ENCODE measurements at places on chromosomes 7 and 10. TPM values are rescaled to one million over a fixed set of nuclear protein-coding genes. Genes with fewer than 3 reads are reported as not detected.

DNA sequence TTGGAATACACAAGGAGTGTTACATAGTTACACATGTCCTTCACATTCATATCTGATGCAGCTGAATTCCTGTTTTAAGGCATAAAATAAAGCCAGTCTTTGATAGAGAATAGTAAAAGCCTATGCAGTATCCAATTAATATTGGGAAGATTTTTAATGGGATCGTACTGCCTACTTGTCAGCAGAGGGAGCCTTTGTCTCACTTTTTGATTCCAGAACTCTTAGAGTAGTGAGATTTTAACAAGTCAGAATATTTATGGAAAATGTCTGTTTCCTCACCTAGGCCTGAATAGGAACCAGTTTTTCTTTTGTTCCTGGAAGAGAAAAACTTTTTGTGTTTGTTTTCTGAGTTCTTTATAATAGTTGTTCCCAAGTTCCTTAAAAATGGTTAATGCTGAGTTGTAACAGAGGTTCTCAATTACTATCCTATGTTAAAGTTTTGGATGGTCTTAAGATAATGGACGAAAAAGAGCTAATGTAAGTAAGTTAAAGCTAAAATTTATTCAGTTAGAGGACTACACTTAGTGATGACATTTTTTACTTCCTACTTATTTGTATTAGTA lies 114.0 kb downstream of the BBS9 start:
- no peak for DNase-seq

- no peak for DNase-seq
Observed at GRCh38 chr7:130329681-130330080, 14.9 kb upstream of the CPA5 start.

The SLK gene
- 16.5 TPM for polyA plus RNA-seq

The PCLO gene
- 2.8 TPM for polyA plus RNA-seq

DNA sequence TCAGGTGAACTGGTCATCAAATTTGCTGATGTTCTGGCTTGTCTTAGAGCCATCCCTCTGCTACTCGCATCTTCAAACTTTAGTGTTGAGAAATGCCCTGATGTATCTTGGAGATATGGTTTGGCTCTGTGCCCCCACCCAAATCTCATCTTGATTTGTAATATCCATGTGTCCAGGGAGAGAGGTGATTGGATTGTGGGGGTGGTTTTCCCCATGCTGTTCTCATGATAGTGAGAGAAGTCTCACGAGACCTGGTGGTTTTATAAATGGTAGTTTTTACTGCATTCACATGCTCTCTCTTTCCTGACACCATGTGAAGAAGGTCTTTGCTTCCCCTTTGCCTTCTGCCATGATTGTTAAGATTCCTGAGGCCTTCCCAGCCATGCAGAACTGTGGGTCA lies 74.0 kb upstream of the AFAP1L2 start:
- DNase-seq, result no peak

DNA sequence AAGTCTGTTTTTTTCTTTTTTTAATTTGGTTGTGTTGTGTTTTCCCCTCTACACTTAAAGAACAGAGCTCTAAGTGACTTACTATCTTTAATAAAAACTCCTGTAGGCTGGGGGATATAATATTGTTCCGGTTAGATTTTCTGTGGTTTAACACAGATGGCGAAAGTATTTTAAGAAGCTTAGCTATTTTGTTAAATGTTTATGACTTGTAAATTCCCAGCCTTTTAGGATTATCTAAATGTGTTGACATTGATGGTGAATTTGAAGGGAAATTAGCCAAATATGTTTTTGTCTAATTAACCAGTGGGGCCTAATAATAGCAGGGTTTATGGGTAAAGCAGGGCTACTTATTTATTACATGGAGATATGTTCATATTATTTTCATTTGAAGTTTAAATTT lies 538.5 kb downstream of the INHBA start:
- DNase-seq, result no peak

DNA sequence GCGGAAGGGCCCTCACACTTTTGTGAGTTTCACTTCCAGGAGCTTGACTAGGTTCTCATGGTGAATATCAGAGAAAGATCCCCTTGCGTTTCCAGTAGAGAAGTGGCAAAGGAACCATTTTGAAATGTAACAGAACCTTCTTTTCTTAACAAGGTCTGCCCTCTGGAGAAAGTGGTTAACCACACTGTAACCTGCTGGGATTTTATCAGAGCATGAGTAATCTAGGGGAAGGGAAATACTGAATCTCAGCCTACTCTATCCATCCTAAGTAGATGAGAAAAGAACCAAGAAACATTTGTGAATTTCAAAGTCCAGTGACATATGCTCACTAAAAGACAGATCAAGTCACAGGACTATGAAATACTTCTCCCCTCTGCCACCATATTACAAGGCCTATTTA lies 235.5 kb downstream of the ZEB1 start:
- DNase-seq, result no peak

DNA sequence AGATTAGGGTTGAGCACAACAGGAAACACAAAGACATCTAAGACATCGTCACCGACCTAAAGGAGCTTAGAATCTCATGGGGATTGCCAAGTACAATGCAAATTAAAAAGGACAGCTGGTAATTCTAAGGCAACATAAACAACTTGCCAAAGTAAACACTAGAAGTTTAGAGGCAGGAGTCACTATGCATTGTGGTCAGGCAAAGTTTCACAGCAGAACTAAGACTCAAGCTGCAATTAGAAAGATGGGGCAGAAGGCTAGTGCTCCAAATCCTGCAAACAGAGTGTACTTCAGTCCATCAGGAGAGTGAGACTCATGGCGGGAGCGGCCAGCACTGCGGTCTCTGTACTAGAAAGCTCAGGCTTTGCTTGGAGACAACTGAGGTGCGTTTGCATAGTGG lies 52.7 kb downstream of the HIPK2 start:
- no peak for DNase-seq

GRCh38 chr10:127176649-127177048 lies 19.7 kb downstream of the INSYN2A start:
- DNase-seq, result no peak

GRCh38 chr7:118109607-118110006 lies 74.4 kb upstream of the LSM8 start:
- DNase-seq, result no peak

- no peak for DNase-seq
Observed at GRCh38 chr7:144632724-144633123, 203.1 kb downstream of the TPK1 start.

The CRPPA gene
- polyA plus RNA-seq, result 1.2 TPM

The PKD2L1 gene
- 0.31 TPM for polyA plus RNA-seq

GRCh38 chr7:103686064-103686463 lies 240.1 kb upstream of the SLC26A5 start:
- no peak for DNase-seq

DNA sequence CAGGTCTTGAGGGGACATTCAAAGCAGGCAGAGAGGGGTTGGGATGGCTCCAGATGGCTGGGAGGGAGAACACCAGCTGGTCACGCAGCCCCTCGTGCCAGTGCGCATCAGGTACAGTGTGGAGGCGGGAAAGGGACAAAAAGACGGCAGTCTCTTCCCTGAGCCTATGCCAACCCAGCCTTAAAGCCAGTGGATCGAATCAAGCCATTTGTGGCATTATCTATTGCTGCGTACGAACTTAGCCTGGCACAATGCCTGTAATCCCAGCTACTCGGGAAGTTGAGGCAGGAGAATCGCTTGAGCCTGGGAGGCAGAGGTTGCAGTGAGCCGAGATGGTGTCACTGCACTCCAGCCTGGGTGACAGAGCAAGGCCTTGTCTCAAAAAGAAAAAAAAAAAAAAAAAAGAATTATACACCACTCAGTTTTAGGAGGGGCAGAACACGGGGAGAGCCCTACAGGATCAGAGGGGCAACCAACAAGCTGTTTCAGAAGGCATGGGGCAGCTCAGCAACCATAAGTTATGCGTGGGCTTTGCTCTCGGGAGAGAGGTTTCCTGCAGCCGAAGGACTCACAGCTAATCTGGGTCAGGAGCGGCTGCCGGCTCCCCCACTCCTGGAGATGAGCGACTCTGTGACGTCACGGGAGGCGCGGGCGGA lies 356 bp upstream of the NDUFB2 start:
- DNase-seq, result peak; percentile 98

DNA sequence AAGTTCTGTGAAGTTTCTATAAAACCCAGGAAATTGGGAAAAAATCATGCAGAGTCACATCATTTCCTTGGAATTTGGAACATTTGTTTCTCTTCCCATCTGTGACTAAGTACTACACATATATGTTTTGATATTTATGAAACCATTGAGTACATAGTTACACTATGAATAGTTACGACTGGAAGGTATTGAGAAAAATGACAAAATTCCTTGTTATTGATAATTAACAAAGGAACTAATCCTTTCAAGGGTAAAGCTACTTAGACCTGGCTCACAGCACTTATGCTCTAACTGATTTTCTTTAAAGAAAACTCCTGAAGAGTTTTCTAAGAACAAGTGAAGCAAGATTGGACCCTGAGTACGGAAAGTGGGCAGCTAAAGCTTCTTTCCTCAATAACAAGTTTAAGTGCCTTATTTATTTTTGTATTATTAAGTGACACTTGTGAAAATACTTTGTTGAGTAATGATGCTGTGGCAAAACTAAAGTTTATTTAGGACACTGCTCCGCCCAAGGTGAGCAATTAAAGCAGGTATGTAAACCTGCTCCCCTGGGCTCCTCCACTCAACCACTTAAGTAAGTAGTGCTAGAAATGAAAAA lies 12.0 kb upstream of the GLCCI1 start:
- no peak for DNase-seq

DNA sequence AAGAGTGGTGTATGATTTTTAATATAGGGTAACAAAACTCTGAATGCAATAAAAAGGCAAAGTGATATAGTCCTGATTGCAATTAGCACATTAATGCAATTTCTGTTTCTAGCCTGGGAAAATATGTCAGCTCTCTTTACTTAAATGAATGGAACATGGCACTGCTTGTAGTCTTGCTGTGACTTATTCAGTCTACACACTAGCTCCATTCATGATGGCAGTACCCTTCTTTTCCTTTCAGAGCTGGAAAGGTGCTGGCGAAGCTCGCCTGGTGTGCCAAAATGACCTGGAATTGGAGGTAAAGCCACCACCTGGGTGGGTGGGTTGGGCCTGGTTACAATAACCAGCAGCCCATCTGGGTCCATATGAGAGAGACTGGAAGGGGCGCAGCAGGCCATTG lies 85.3 kb downstream of the ZNF365 start:
- no peak for DNase-seq

DNA sequence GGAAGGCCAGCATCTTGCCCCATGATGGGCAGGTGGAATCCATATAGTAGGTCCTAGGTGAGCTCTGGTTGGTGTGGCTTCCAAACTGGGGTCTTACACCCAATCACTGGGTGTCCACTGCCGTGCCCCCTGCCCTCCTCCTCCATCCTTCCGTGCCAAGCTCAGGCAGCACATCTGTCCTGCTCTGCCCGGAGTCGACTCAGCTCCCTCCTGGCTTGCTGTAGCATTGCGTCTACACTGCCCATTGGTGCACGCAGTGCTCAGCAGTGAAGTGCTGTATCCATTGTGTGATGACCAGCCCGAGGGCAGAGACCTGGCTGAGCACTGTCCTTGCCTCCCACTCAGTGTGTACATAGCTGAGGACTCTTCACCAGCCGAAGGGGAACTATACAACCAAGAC lies 148.4 kb downstream of the ADAM12 start:
- no peak for DNase-seq

The TUBB8 gene
- polyA plus RNA-seq, result 0.66 TPM

GRCh38 chr10:22704942-22705341 lies 9.4 kb downstream of the PIP4K2A start:
- DNase-seq, result no peak

DNA sequence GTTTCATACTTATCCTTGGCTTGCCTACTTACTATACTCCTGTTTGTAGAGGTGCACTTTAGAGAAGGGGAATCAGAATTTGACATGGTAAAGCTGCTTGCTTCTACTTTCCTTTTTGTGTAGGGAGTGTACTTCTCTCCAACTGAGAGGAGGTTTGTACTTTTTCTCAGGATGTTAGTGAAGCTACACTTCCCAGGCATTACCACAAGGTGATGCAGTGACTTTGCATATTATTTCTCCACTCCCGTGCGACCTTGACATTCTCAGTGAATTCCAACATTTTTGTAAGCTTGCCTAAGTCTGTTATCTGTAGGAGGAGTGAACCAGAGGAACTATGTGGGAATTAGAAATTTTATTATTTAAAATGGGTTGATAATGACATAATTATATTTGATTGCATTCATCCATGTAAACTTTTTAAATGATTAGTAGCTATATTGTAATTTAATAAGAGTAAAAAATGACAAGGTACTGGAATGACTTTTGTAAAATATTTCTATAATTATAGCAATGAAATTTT lies 5.2 kb downstream of the TAX1BP1 start:
- no peak for DNase-seq

The C10orf105 gene
- not detected for polyA plus RNA-seq

- peak; percentile 50 for DNase-seq
Observed at GRCh38 chr7:101919363-101920115, 102.1 kb downstream of the CUX1 start.

The PIK3AP1 gene
- 22.0 TPM for polyA plus RNA-seq

The PDE6C gene
- polyA plus RNA-seq, result not detected

GRCh38 chr10:68784476-68784875 lies 42.9 kb upstream of the STOX1 start:
- no peak for DNase-seq

The TMEM176A gene
- 150 TPM for polyA plus RNA-seq

- DNase-seq, result peak; percentile 92
Observed at GRCh38 chr10:102120142-102120990, at the start of gene LDB1. Gene LDB1, minus strand, starts transcription at chr10:102120368. Its CDS starts 258 bp downstream, at chr10:102120110.

GRCh38 chr7:121961089-121961867 lies 88.3 kb downstream of the PTPRZ1 start:
- no peak for DNase-seq

The BAIAP2L1 gene
- 34.7 TPM for polyA plus RNA-seq

Measured in sigmoid colon (tissue), 7 donors.